T-helper 17 cell (primary cell): ENCODE measurements at places on chromosomes 7 and 10. TPM values are rescaled to one million over a fixed set of nuclear protein-coding genes. Genes with fewer than 3 reads are reported as not detected.

Gene ITIH5
- total RNA-seq: not detected

Gene ELOVL3
- total RNA-seq: not detected

GRCh38 chr10:132113206-132113605, 47.5 kb downstream of the JAKMIP3 start:
- no peak for DNase-seq

DNA sequence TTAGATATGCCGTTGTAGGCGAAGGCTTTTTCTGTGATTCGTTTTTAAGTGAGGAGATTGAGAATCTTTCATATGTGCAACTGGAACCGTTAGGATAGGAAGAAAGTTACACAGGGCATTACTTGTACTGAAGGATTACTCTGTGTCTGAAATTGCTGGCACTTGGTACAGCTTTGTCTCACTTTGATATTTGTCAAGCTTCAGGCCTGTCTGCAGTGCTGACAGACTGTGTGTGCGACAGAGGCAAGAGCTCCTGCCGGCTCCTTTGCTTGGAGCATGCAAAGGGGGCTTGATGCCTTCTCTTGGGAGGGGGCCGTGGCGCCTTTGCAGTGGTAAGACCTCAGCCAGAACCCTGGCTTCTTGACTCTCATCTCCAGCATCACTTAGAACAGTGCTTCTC, 45.8 kb downstream of the CCNY start:
- no peak for DNase-seq

DNA sequence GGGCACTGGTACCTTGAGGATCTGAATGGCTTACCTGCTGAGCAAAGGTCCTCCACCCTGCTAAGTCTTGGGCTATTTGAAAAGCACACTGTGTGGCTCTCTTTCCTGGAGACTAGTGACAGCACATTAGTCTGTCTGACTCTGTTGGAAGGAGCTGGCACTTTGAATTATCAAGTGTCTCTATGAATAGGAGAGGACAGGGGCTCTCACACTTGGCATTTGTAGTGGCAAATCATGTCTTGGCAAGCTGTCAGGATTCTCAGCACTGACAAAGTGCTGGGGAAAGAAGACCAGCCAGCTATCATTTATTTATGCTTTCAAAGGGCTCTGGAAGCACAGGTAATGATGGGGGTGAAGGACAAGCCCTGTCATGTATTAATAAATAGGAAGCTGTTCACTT, 62.8 kb downstream of the MTPN start:
- no peak for DNase-seq

DNA sequence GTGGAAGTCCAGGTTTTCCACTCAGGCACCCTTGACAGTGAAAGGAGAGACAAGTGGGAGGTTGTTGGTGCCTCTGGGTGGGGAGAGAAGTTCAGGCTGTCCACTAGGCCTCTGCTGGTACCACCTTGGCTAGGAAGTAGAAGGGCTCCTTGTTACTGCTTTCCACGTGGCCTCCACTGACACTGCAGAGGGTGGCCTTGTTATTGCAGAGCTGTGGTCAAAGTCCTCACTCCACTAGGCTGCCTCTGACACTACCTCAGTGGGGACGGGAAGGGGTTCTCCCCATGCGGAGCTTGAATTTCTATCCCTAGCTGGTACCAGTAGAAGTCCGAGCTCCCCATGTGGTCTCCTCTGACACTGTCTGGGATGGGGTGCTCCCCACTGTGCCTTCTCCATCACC, 14.9 kb upstream of the STOX1 start:
- DNase-seq: no peak

GRCh38 chr10:71379118-71379766, 17.5 kb upstream of the CDH23 start:
- no peak for DNase-seq

Gene AKR1C3
- total RNA-seq: 0.60 TPM
